ENCODE measurements at places on chromosomes 16 and 17.

DNA sequence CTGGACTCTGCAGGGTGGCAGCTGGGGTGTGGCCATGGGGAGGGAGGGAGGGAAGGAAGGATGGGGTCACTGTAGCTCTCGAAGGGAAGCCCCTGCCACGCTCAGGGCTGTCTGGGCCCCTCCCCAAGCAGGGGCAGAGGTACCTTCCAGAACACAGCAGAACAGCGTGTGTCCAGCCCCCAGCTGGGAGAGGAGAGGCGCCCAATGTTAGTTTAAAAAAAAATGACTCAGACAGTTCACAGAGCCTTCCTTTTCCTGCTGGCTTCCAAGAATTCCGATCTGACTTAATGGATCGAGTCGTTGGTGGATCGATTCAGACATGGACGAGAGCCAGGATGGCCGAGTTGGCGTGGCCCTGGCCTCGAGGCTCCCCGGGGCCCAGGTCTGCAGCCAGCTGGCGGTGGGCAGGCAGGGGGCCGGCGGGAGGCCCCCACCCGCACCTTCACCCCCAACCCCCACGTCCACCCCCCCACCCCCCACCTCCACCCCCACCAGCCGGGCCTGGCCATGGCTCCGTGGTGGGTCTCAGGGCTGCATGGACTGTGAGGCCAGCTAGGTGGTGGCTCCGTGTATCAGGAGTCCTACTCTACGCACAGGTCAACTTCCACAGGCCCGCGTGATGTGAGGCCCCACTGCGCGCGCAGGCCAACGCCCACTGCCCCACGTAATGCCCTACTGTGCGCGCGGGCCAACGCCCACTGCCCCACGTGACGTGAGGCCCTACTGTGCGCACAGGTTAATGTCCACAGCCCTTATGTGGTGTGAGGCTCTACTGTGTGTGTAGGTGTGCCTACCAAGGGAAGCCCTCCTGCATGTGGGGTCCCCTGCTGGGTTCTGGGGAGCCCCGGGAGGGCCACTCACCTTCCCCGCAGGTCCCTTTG is 21.8 kb downstream of the CACNA1H start:
- H3K27ac ChIP-seq = no peak overlapping the region
- H3K27me3 ChIP-seq = no peaks in the 10 kb centered on the region
- peaks cover 2% of the 10 kb centered on the region for H3K36me3 ChIP-seq
- no peak overlapping the region for H3K4me3 ChIP-seq

GRCh38 chr16:19223235-19224170 is 55.5 kb downstream of the SYT17 start:
- H3K27ac ChIP-seq = no peak overlapping the region
- no peaks in the 10 kb centered on the region for H3K27me3 ChIP-seq
- H3K4me3 ChIP-seq = no peak overlapping the region
- H3K36me3 ChIP-seq = no peaks in the 10 kb centered on the region

GRCh38 chr17:49339354-49339753 is 22.7 kb downstream of the ZNF652 start:
- H3K4me1 ChIP-seq = no peaks in the 10 kb centered on the region
- DNase-seq = no peak
- H3K27me3 ChIP-seq = no peaks in the 10 kb centered on the region
- no peaks in the 10 kb centered on the region for H3K36me3 ChIP-seq
- no peak overlapping the region for H3K27ac ChIP-seq

- no peak overlapping the region for H3K4me3 ChIP-seq
- DNase-seq = no peak
- H3K27ac ChIP-seq = no peak overlapping the region
- no peaks in the 10 kb centered on the region for H3K36me3 ChIP-seq
- no peaks in the 10 kb centered on the region for H3K27me3 ChIP-seq
- H3K4me1 ChIP-seq = no peaks in the 10 kb centered on the region
These were observed 23.2 kb downstream of the MYH3 start for GRCh38 chr17:10633738-10634379.

DNA sequence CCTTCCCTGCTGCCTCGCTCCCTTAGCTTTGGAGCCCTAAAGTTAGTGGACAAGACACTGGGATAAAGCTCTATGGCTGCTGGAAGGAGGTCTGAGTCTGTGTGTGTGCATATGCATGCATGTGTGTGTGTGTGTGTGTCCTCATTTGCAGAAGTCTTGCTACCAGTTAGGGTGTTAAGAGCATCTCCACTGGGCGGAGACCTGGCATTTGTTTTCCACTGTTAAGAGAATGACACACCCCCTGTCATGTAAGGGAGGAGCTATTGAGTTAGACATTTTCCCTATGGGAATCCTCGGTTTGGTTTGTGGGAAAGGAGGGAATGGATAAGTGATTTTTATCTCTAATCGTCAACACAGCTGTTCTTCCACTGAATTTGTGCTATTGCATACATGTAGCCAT is 24.8 kb upstream of the ARHGAP23 start:
- H3K27ac ChIP-seq = no peak overlapping the region
- H3K4me1 ChIP-seq = peaks cover 9% of the 10 kb centered on the region

- peaks cover 52% of the 10 kb centered on the region for H3K36me3 ChIP-seq
- DNase-seq = no peak
- no peak overlapping the region for H3K4me3 ChIP-seq
These were observed 41.0 kb downstream of the USP22 start for GRCh38 chr17:21001813-21002221.

DNA sequence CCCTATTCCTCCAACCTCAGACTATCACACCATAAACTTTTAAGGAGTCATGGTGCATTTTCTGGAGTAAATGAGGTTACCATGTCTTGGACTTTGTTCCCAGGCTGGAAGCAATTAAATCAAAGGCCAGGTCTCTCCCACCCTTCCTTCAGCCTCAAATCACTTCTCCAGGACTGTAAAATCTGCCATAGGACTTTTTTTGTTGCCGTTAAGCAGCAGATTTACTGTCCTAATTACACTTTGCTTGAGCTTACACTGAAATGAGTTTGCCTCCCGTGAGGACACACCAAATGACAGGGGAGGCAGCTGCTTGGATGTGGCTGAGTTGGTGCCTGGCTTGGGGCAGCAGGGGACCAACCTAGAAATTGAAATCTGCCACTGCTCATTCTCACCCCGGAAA is 14.7 kb downstream of the DCAKD start:
- 0 out of 2 replicates have a peak, but pooled peaks cover 1% of the 10 kb centered on the region for H3K4me1 ChIP-seq
- H3K27me3 ChIP-seq = no peaks in the 10 kb centered on the region
- H3K27ac ChIP-seq = no peak overlapping the region

GRCh38 chr16:50629334-50629733 is 51.8 kb downstream of the SNX20 start:
- no peaks in the 10 kb centered on the region for H3K27me3 ChIP-seq
- no peaks in the 10 kb centered on the region for H3K36me3 ChIP-seq
- H3K4me3 ChIP-seq = no peak overlapping the region
- H3K4me1 ChIP-seq = no peaks in the 10 kb centered on the region
- DNase-seq = no peak
- H3K27ac ChIP-seq = no peak overlapping the region

GRCh38 chr17:17641621-17642409 is 39.4 kb upstream of the RAI1 start:
- no peaks in the 10 kb centered on the region for H3K27me3 ChIP-seq
- DNase-seq = peak; percentile 85
- H3K27ac ChIP-seq = no peak overlapping the region
- H3K4me3 ChIP-seq = no peak overlapping the region
- H3K36me3 ChIP-seq = no peaks in the 10 kb centered on the region
- no peaks in the 10 kb centered on the region for H3K4me1 ChIP-seq

GRCh38 chr17:33207231-33207630 is 85.9 kb downstream of the ASIC2 start:
- no peaks in the 10 kb centered on the region for H3K36me3 ChIP-seq
- H3K4me3 ChIP-seq = no peak overlapping the region
- no peaks in the 10 kb centered on the region for H3K27me3 ChIP-seq
- no peak for DNase-seq

DNA sequence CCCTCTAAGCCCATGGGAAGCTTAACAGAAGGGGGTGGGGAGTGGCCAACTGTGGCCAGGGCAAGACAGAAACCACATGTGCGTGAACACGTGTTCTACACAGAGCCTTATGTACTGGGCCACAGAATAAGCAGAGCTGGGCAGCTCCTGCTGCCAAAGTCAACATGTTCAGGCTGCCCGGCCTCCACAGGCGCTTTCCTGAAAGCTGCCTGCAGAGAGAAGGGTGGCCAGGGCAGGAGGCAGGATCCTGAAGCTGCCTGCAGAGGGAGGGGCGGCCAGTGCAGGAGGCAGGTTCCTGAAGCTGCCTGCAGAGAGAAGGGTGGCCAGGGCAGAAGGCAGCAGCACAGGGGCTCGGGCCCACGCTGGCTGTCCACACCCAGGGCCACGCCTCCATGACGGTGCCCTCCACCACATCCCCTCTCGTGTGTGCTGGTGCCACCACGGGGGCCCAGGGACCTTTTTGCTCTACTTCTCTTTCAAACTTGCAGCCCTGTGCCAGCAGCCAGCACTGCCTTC is 79.5 kb downstream of the ANKRD11 start:
- no peak for DNase-seq
- H3K4me1 ChIP-seq = peaks cover 19% of the 10 kb centered on the region
- no peaks in the 10 kb centered on the region for H3K36me3 ChIP-seq

DNA sequence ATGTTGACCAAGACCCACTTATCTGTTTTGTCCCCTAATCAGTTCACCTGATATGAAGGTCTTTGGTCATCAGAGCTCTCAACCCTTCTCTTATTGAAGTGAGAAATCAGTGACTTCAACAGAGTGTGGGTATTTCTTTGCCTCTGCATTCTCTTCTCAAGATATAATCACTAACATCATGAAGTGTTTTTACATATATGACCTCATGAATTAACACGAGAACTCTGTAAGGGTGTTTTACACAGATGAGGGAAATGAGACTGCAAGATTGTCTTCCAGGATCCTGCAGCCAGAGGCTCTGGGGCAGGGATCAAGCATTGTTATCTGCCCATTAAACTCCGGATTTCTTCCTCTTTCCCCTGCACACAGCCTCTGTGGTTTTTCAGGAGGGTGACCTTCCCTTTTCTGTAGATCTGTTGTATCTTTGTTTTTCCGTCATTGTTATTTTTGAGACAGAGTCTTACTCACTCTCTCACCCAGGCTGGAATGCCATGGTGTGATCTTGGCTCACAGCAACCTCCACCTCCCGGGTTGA is 22.7 kb downstream of the LCMT1 start:
- DNase-seq = no peak
- H3K27ac ChIP-seq = no peak overlapping the region
- H3K27me3 ChIP-seq = no peaks in the 10 kb centered on the region
- no peak overlapping the region for H3K4me3 ChIP-seq
- peaks cover 5% of the 10 kb centered on the region for H3K36me3 ChIP-seq

GRCh38 chr16:83630979-83631378 is 176.8 kb upstream of the HSBP1 start:
- H3K36me3 ChIP-seq = no peaks in the 10 kb centered on the region
- H3K4me1 ChIP-seq = no peaks in the 10 kb centered on the region
- no peaks in the 10 kb centered on the region for H3K27me3 ChIP-seq
- no peak for DNase-seq
- H3K27ac ChIP-seq = no peak overlapping the region
- no peak overlapping the region for H3K4me3 ChIP-seq

DNA sequence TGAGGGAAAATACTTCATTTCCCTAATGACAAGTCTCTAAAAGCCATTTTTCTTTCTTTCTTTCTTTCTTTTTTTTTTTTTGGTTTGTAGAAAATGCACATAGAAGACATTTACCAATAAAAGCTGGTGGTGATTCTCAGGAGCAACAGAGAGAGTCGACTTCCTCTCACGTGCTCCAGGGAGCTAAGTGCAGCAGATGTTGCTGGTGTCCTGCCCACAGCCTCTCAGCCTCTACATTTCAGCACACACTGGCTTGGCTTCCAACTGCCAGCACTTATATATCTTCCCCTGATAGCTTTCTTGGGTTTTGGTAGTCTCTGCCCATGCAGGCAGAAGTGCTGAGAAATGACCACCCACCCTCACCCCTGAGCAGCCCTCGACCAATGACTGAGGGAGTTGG is 58.4 kb upstream of the MARCHF10 start:
- H3K36me3 ChIP-seq = no peaks in the 10 kb centered on the region
- no peaks in the 10 kb centered on the region for H3K27me3 ChIP-seq
- H3K27ac ChIP-seq = no peak overlapping the region
- DNase-seq = no peak

DNA sequence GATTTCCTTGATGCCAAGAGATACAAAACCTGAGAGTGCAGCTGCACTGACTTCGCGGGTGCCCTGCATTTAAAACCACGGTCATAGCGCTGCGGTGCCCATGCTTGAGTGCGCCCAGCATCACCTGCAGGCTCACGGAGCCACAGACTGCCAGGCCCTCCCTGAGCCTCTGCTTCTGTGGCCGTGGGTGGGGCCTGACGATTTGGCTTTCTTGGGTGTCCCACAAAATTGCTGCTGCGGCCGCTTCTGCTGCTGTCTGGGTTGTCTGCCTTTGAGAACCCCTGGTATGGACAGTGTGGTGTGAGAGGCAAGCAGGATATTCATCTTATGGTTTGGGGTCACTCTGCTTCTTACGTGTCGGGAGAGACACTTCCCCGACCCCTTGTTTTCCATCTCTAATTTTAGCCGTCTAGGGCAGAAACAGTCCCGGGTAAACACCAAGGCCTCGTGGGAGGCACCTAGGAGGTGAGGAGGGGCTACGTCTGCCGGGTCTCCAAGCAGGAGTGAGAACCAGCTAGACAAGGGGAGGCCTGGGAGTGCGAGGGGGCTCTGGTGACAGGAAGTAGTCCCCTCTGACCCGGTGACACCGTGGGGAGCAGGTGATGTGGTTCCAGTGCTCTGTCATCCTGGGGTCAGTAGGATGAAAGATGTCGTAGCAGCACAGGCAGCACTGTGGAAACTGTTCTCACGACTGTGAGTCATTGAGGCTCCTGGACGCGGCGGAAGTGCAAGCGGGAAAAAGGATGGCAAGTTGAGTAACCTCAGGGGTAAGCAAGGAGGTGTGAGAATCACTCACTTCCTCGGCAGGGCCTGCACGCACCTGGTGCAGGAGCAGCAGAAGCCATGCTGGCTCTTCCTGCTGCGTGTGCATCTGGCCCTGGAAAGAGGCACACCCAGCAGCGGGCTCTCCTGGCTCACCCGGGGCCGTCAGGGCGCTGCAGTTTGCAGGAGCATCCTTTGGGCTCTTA is 176.3 kb downstream of the RPTOR start:
- H3K27ac ChIP-seq = no peak overlapping the region
- peaks cover 4% of the 10 kb centered on the region for H3K4me1 ChIP-seq
- no peak overlapping the region for H3K4me3 ChIP-seq
- no peaks in the 10 kb centered on the region for H3K36me3 ChIP-seq
- DNase-seq = no peak

GRCh38 chr17:28634206-28634865 is 10.6 kb downstream of the BLTP2 start:
- H3K27ac ChIP-seq = no peak overlapping the region
- H3K36me3 ChIP-seq = peaks cover 54% of the 10 kb centered on the region
- no peaks in the 10 kb centered on the region for H3K27me3 ChIP-seq
- DNase-seq = no peak
- no peaks in the 10 kb centered on the region for H3K4me1 ChIP-seq
- no peak overlapping the region for H3K4me3 ChIP-seq

- no peaks in the 10 kb centered on the region for H3K27me3 ChIP-seq
- H3K4me1 ChIP-seq = no peaks in the 10 kb centered on the region
- no peaks in the 10 kb centered on the region for H3K36me3 ChIP-seq
- no peak for DNase-seq
These were observed 101.2 kb downstream of the SSH2 start for GRCh38 chr17:29828676-29829284.

- H3K27me3 ChIP-seq = no peaks in the 10 kb centered on the region
These were observed 30.9 kb downstream of the ABCC1 start for GRCh38 chr16:15980329-15980728.
